Memory B cell (primary cell): ENCODE measurements at places on chromosomes 7 and 10.
A peak's percentile ranks its signal among the peaks of the same experiment; 100 is the strongest.

- DNase-seq: no peak
Observed at GRCh38 chr7:55077561-55078410, 59.0 kb downstream of the EGFR start.

- no peak for DNase-seq
Observed at GRCh38 chr7:40041456-40041855, 91.4 kb downstream of the CDK13 start.

DNA sequence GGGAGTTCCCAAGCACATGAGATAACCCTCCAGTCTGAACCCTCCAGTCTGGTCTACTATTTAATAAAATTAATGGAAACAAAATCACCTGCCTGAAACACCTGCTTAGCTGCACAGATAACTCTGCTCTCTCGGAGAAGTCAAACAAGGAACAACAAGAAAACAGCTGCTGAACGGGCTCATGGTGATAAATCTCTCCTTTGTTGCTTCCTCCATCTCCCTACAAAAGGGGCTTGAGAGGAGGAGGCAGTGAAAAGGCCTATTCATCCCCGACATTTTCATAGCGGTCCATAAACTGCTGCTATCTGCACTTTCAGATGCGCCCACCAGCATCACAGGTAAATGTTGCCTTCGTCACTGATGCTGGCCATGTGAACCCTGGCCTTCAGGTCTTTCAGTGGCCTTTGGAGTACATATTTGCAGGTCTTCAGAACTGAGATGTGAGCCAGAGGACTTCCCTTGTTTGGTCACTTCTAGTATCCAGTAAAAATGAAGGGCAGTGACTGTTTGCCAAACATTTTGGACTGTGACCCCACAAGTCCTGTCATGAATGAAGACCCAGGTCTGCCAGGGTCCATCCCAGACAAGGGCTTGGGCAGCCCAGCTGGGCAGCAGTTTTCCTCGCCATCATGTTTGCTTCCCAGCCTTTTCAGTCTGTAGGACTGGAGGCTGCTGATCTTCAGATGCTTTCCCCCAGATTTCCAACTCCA, 15.9 kb downstream of the FKBP6 start:
- no peak for DNase-seq

GRCh38 chr7:1694611-1695511, 24.8 kb downstream of the ELFN1 start:
- no peak for DNase-seq

DNA sequence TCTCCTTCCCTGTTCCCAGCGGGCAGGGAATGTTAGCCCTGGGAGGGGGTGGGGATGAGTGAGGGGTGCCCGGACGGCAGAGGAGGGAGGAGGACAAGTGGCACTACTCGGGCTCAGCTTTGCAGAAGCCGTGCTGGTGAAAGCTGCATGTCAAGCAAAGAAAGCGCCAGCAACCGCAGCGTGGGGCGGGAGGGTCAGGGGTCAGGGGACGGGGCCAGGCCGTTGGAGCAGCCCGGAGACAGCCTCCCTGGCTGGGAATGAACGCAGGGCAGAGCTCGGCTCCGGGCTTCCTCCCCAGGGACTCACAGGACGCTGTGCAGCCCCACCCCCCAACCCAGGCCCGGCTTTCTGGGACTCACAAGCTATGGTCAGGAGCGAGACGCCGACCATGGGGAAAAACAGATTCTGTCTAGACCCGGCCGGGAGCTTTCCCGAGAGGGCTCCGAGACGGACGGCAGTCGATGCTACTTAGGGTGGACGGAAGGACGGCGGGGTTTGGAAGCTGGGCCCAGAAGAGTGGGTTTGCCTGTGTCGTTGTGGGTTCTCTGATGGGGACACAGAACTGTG, 113.4 kb downstream of the VIPR2 start:
- DNase-seq: no peak

GRCh38 chr7:107387573-107388219, 82.2 kb upstream of the GPR22 start:
- no peak for DNase-seq

- DNase-seq: no peak
Observed at GRCh38 chr7:103936558-103936957, 52.9 kb downstream of the RELN start.

DNA sequence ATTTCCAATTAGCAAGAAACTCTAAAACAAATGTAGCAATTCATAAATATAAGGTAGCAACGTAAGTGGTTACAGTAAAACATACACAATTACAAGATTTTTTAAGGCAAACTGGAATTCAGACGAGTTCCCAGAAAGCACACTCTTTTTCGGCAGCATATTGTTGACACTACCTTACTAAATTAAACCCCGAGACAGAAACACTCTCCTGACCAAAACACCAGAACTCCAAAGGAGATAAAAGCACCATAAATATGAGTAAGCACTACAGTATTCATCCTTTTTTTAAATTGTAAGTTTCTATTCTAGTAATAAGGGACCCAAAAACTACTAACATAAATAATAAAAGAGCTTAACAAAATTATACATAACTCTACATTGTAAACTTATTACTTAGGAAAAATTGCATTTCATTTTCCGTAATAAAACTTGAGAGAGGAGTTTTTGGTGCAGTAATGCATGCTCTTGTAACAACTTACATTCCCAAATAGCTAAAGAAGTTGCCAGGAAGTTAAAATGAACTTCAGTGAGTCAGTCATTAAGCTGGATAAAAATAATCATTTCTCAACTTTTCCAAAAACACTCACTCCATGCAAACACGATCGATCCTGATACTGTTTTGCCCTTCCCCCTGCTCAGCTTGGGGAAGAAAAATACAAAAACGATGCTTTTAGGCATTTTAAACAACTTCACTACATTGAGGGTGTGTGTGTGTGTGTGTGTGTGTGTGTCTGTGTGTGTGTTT, 2.0 kb downstream of the PIP4K2A start:
- DNase-seq: no peak

DNA sequence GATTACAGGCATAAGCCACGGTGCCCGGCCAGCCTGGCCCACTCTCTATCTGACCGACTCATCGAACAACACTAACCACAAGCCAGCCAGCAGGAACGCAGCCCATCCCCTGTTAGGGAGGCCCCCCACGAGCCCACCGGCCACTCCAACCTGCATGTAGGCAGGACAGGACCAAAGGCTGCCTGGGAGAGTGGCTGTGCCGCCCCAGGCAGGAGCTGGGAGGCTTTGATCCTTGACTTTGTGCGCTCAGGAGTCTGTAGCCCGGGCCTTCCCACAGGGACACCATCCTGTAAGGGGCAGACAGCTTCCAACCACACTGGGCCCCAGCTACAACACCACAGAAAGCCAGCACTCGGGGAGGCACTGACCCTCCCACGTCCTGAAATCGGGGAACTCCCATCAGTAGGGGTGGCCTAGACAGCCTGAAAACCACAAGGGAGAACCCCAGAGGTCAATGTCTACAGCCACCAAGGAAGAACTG, 29.4 kb downstream of the GRID1 start:
- DNase-seq: no peak

- DNase-seq: no peak
Observed at GRCh38 chr7:81604808-81605174, 165.1 kb downstream of the HGF start.

- DNase-seq: no peak
Observed at GRCh38 chr7:50185208-50185607, 92.2 kb upstream of the ZPBP start.

- DNase-seq: no peak
Observed at GRCh38 chr10:76915316-76915715, 722.3 kb downstream of the KCNMA1 start.

GRCh38 chr7:132708470-132708869, 132.2 kb upstream of the PLXNA4 start:
- DNase-seq: no peak

DNA sequence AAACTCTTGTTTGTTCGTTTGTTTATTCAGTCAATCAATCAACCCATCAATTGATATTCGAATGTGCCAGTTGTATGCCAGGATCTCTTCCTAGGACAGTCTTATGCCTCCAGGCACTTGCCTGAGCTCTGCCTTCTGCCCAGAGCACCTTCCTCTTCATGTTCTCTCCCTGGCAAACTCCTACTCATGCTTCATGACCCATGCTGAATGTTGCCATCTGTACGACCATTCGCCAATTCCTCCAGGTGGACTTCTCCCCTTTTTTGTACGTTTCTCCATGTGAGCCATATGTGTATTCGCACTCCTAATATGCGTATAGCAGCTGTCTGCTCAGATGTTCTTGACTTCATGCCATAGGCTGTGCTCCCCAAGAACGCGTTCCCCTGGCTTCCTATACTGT, 142.7 kb downstream of the C10orf105 start:
- DNase-seq: no peak

GRCh38 chr10:130108934-130109604, 1.6 kb downstream of the C10orf143 start:
- no peak for DNase-seq

GRCh38 chr7:101066833-101067177, 18.5 kb upstream of the TRIM56 start:
- DNase-seq: no peak

DNA sequence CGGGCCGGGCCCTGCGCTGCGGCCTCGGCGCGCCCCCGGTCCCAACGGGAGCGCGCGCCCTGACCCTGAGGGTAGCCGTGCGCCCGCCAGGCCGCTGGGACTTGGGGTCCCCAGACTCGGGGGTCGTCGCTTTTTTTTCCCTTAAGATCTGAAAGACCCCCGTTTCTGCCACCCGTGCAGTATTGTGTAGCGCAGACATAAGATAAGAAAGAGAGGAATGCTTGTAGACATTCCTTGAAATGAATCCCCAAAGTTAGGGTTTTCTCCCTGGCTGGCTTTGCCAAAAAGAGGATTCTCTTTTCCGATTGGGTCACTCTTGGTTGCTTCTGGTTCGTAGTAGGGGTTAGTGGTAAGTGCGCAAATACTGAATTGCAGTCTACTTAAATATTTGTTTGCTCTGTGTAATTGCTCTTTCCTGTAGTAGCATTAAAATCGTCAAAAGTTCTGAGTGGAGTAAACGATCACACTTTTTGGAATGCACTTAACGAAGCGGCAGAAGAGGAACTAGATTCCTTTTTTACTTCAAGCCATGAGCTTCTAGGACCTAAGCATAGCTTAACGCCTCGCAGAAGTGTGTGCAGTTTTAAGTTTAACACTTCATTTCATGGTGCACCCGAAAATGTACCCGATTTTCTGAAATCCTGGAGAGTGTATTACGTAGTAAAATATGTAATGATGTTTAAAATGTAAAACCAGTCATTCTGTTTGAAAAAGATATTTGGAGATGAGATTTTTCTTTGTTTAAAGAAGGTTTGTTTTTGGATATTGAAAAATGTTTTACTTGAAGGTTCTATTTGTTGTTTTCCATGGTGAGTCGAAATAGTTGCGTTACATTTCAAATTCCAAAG, 1.3 kb downstream of the CUL1 start:
- DNase-seq: no peak

DNA sequence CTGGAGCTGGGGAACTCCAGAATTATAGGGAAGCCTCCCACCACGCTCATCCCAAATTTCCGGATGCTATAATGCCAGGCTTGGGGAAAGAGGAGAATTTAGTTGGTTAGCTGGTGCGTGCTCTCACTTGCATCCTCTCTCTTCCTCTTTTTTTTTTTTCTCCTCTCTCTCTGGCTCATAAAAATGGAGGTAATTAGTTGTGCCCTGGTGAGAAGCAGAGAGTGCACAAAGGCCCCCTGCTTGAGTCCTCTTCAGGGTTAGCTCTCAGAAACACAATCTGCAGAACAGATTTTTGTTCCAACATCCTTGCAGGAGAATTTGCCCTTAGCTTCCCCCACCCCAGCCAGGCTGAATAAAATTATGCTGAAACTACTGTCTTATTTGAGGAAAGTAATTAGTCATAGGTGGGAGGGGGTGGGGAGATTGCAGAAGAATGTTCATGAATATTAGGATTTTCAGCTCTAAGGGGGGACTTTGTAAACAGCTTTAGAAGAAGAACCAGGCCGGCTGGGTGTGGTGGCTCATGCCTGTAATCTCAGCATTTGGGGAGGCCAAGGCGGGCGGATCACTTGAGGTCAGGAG, 7.6 kb downstream of the SERPINE1 start:
- no peak for DNase-seq

- no peak for DNase-seq
Observed at GRCh38 chr7:82521906-82522445, 78.4 kb upstream of the CACNA2D1 start.

GRCh38 chr7:150446288-150446938, 4.0 kb upstream of the GIMAP8 start:
- DNase-seq: no peak

GRCh38 chr7:47147213-47147631, 434.7 kb downstream of the TNS3 start:
- no peak for DNase-seq

- DNase-seq: peak; percentile 45
Observed at GRCh38 chr10:43203448-43204041, 63.3 kb downstream of the RASGEF1A start.

DNA sequence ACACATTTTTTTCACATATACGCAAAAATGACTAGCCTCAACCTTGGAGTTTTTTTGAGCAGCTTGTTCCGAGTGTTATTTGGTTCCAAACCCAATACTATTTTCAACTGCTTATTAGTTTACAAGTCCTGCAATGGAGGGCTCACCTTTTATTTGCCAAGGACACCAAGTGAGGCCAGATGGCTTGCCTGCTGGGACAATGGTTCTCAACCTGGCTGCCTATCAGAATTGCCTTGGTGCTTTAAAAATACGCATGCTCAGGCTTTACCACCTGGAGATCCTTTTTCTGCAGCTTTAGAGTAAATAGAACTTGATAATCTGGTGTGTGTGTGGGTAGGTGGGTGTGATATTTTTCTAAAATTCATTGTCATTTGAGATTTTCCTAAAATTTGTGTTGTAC, 276.8 kb downstream of the MTERF1 start:
- no peak for DNase-seq

DNA sequence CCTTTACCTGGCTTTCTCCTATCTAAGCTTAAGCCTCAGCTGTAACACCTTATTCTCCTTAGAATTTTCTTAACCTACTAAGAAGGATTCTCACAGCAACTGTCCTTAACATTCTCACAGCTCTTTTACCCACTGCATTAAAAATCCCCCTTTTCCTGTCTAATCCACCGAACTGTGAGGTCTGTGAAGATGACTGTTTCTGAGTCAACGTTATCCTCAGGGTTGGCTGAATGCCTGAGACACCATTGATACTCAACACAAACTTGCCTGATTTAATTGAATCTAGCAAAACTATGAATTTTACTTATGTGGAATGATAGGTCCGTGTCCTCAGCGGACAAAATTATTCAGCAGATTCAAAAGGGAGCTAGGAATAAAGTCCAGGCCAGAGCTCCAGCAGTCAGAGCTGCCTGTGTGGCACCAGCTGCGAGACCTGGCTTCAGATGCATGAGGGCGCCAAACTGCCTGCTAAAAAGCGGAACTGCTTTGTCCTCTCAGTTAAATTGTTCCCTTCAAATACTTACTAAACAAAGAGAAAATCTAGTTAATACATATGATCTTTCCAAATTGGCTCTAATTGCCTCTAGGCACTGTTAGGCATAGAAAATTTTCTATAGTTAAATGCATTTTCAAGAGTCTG, 33.4 kb upstream of the VWDE start:
- DNase-seq: no peak

GRCh38 chr7:130982160-130982638, 248.2 kb upstream of the KLF14 start:
- DNase-seq: peak; percentile 37

- no peak for DNase-seq
Observed at GRCh38 chr10:130398090-130398994, 262.2 kb downstream of the GLRX3 start.
